ENCODE measurements at places on chromosomes 11 and 22. TPM values are rescaled to one million over a fixed set of nuclear protein-coding genes. Genes with fewer than 3 reads are reported as not detected.

- DNase-seq: no peak
These were observed 13.3 kb downstream of the NNMT start for GRCh38 chr11:114309517-114309916.

The RBMXL2 gene
- total RNA-seq: not detected

DNA sequence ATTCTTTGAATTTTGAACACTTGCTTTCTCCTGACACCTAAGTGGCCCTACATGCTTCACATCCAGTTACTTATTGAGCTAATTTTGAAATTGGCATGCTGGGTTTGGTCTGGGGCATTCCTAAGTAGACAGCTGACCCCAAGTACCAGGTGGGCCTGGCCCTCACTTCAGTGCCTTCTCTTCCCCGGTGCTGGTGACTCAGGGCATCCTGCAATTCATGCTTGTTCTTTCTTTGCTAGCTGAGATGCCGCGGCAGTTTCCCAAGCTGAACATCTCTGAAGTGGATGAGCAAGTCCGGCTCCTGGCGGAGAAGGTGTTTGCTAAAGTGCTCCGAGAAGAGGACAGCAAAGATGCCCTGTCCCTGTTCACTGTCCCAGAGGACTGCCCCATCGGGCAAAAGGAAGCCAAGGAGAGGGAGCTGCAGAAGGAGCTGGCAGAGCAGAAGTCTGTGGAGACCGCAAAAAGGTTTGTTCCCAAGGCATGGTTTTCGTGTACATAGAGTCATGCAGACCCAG lies 6.3 kb downstream of the AMPD3 start:
- DNase-seq: peak; percentile 65

DNA sequence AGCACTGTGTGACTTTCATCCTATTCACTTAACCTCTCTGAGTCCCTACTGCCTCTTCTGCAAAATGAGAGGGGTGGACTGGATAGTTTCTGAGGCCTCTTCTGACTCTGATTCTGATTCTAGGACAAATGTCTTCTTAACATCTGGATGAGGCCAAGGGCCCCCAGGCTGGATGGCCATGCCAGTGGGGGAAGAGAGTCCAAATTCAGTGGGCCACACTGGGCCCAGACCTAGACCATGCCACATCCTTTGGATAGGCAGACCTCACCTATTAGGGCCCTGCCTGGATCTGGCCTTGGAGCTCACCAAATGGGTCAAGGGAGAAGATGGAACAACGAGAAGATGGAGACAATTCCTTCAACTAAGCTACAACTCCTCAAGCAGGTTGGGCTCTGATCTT lies 24.6 kb downstream of the NRXN2 start:
- DNase-seq: no peak

GRCh38 chr11:11966826-11967668 lies 41.4 kb downstream of the DKK3 start:
- no peak for DNase-seq

The CHRNA10 gene
- total RNA-seq: not detected

- no peak for DNase-seq
These were observed at the start of gene BDNF for GRCh38 chr11:27700351-27701301. Gene BDNF, minus strand, starts transcription at chr11:27700455. Its CDS starts 41,891 bp downstream, at chr11:27658564.

GRCh38 chr11:117197516-117198456 lies 1.4 kb upstream of the TAGLN start:
- DNase-seq: no peak

DNA sequence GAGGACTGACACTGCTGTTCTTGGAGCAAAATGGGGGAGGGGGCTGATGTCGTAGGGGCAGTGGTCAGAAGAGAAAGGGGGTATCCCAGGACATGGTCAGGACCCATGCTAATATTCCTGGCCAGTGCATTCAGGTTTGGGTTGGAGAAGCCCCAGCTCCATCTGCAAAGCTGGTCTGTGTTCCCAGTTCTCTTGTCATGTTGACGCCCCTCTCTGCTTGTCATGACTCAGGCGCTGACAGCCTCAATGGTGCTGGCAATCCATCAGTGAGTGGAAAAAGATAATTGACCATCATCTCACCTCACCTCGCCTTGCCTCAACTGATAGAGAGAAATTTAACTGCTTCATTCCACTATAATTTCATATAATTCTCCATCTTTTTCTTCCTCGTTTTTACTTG lies 283.1 kb upstream of the CADM1 start:
- no peak for DNase-seq

GRCh38 chr11:2489083-2489482 lies 44.3 kb downstream of the KCNQ1 start:
- peak; percentile 34 for DNase-seq

Measured in vagina (tissue), 2 donors.